ENCODE measurements at places on chromosomes 13 and 19.

- no peak for DNase-seq
Observed at GRCh38 chr13:66657165-66657881, 572.8 kb downstream of the PCDH9 start.

GRCh38 chr13:108350579-108350978 is 81.1 kb downstream of the TNFSF13B start:
- no peak for DNase-seq

GRCh38 chr13:44237881-44238421 is 135.7 kb upstream of the SERP2 start:
- no peak for DNase-seq

DNA sequence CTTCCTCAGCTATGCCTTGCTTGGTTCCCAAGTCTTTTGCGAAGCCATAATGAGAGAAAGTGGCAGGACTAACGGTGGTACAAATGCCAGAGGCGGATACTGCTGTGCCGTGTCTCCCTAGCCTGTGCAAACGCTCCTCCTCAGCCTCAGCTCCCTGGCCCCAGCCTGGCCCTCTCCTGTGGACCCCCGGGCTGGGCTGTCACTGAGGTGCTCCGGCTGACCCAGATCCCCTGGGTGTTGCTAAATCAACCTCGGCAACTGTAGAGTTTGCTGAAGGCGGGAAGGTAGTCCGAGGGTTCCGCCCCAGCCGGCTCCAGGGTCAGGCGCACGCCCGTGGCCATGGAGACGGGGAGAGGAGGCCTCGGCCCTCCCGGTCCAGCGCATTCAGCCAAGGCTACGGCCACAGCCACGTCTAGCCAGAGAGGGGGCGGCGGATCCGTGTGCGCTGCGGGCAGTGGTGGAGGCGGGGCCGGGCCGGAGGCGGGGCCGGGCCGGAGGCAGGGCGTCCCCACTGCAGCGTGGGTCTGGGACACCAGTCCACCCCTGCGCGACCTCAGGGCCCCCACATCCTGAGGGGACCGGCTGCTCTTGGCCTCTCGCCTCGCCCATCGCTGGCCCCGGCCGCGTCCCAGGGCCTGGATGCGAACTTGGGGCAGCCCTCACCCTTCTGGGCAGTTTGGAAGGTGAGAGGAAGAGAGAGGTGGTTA is 16.4 kb upstream of the ZNF492 start:
- DNase-seq = no peak
